HT-29 (cell line): ENCODE measurements at places on chromosomes 11 and 22. TPM values are rescaled to one million over a fixed set of nuclear protein-coding genes. Genes with fewer than 3 reads are reported as not detected.

EFEMP2 gene
- 1.2 and 1.6 TPM in 2 replicates for total RNA-seq

RASSF7 gene
- 515 and 552 TPM in 2 replicates for total RNA-seq

SCN3B gene
- total RNA-seq: not detected in 2 replicates

C11orf91 gene
- total RNA-seq: 0.31 TPM in 1 of 2 replicates, not detected in the other

CEND1 gene
- 0.47 TPM in 1 of 2 replicates, not detected in the other for total RNA-seq

MIOX gene
- total RNA-seq: not detected in 2 replicates

KRTAP5-10 gene
- total RNA-seq: not detected in 2 replicates

HBE1 gene
- total RNA-seq: not detected in 2 replicates

PATE2 gene
- not detected in 2 replicates for total RNA-seq

CDC42BPG gene
- total RNA-seq: 22.7 and 24.7 TPM in 2 replicates

CABP4 gene
- total RNA-seq: 11.8 and 16.2 TPM in 2 replicates

SCGB1C1 gene
- total RNA-seq: not detected in 2 replicates

KCNJ11 gene
- 2.1 and 6.6 TPM in 2 replicates for total RNA-seq

SLC43A1 gene
- 47.7 and 60.8 TPM in 2 replicates for total RNA-seq

SAA4 gene
- total RNA-seq: not detected in 2 replicates

PDE3B gene
- 25.9 and 31.2 TPM in 2 replicates for total RNA-seq

CSNK2A3 gene
- 0.51 and 1.5 TPM in 2 replicates for total RNA-seq

SHISAL1 gene
- total RNA-seq: not detected in 2 replicates
